CD4-positive, alpha-beta T cell treated with Interleukin-15 for 4 hours (primary cell): ENCODE measurements at places on chromosomes 1 and 21.

DNA sequence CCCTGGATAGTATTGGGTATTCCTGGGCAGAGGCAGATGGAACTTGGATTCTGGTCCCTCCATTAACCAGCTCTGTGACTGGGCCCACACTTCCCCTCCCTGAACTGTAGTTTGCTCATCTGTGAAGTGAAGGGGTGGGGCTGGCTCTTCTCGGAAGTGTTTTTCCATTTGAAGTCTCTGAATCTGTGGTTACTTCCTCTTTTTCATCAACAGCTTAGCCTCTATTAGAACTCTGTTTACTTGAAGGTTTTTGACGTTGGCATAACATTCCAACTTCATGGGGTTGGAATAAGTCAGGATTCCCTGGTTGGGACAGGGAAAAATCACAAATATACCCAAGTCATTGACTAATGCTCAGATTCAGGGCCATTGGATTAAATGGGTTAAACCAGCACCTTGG is 3.6 kb downstream of the KIAA0040 start:
- peak; percentile 74 for DNase-seq

DNA sequence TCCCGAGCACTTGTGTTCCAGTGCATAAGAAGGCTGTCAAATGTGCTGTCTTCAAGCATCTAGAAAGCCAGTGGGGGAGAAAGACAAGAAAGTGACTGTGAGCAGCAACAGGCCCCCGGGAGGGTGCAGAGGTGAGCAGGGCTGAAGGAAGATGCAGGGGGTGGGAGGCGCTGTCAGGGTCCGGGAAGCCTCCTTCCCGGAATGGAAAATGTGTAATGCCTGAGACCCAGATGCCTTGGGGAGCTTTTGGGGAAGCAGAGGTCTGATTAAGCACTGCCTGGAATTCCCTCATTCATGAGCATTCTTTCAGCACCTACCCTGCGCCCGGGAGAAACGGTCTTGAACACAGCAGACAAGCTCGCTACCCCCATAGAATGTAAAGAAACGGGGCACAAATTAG is 1.3 kb downstream of the NPHP4 start:
- no peak for DNase-seq

- DNase-seq, result no peak
Measured at GRCh38 chr21:46206163-46207005, 22.1 kb upstream of the SPATC1L start.

GRCh38 chr1:54998100-54998499 is 633 bp upstream of the BSND start:
- no peak for DNase-seq

GRCh38 chr1:198003468-198003867 is 86.3 kb downstream of the LHX9 start:
- DNase-seq, result no peak

- DNase-seq, result no peak
Measured at GRCh38 chr1:180278596-180279395, 48.7 kb downstream of the LHX4 start.

DNA sequence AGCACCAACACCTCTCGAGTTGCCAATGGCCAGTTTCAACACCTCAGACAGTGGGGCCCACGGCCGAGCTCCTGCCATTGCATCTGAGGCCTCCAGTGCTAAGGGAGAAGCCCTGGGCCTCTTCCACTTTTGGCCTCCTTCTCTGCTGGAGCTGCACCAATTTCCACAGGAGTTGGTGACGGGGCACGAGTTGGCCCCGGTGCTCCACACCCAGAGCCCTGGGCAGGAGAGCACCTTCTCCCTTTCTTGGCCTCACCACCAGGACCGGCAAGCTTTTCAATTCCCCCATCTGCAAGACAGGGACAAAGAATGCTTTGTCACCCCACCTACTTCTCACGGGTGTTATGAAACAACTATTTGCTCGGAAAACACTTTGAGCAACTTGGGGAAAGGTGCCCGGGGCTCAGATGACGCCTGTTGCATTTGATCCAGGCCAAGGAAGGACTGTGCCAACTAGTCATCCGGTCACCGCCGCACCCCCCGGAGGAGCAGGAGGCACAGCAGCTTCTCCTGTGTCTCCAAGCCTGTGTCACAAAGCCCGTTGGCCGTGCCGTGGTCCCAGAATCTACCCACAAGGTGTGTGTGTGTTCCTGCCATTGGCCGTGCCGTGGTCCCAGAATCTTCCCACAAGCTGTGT is 55.2 kb downstream of the TOMM20 start:
- DNase-seq, result no peak

DNA sequence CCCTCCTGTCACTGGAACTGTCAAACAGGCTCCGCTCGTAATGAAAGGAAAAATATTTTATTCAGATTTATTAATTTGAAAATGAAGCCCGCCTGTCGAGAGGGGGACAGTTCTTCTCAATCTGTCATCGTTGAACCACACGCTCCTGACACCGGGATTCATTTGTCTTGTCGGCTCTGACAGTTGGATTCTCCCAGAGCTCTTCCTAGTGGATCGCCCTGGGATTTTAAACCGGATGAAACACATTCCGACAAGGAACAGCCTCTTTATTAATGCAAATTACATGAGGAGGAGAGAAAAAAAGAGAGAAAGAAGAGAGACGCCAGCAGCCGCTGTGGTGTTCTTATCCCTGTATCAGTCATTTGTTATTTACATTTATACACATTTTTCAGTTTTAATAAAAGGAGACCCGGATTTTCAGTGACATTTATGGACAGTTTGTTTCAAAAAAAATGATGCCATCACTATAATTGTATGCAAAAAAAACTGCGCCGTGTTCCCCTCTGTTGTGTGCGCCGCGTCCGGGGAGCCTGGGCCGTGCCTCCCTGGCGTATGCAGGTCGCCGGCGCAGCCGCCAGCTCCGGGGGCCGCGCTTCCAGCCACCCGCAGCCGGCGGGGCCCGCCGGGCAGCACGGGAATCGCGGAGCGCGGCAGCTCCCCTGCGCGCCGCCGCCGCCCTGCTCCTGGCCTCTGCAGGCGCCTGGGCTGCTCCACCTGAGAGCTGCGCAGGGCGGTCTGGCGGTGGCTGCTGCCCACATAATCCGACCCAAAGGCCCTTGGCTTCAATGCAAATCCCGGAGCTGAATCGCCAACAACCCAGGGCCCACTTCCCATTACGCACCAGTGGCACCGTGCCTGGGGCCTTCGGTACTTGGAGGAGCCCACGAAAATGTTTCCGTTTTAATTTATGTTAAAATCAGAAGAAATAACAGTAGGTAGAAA is 237.9 kb upstream of the PBX1 start:
- DNase-seq, result no peak

- DNase-seq, result no peak
Measured at GRCh38 chr1:78370779-78371482, 119.8 kb upstream of the PTGFR start.
